ENCODE measurements at places on chromosomes 1 and 21. TPM values are rescaled to one million over a fixed set of nuclear protein-coding genes. Genes with fewer than 3 reads are reported as not detected.

SMPDL3B gene
- total RNA-seq: 31.6 TPM

DNA sequence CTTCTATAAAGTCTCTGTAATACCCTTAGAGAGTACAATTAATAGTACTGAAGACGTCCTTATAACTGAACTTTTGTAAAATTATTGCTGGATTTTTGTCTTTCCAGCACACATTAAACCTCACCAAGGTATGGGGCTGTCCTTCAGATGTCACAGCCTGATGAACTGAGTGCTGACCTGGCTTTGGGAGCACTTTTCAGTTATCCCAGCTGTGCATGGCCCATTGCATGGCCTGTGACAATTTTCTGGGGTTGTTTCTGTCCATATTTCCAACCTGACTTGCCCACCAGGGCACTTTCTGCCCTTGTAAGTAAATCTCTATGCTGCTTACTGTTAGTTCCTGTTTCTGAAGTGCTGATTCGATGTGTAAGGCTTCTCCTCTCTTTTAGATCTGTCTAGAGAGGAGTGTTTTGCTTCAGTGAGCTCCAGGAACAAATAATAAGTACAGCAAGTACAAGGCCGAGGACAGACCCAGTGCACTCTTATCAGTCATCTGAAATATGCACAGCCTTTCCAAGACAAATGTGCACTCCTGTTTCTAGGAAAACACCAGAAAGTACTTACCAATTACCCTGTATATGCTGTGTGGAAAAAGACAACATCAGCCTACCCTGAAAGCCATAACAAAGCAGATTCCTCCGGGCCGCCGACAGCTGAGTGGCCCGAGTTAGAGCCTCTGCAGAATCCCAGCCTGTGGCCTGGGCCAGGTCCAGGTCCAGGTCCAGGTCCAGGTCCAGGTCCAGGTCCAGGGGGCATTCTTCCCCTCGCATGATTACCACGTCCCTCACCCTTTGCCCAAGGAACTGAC, 121.7 kb downstream of the DHRS3 start:
- no peak for DNase-seq

SH2D2A gene
- total RNA-seq: 6.9 TPM

- no peak for DNase-seq
Measured at GRCh38 chr1:59738152-59738551, 76.6 kb upstream of the HOOK1 start.

PER3 gene
- 9.9 TPM for total RNA-seq

C1orf115 gene
- 11.5 TPM for total RNA-seq

DNA sequence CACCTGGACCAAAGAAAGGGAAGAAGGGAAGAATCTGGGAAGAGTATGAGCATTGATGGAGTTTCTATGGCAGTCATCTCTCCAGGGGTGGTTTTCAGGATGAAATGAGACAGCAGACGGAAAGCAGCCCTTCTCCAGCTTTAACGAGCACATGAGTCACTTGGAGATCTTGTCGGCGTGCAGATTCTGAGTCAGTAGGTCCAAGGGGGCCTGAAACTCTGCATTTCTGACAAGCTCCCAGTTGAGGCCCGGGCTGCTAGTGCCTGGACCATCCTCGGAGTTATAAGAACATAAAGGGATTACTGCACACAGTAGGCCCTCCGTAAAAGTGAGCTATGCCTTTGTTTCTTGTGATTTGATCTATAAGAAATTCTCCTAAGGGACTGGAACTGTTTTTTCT, 17.6 kb downstream of the HSPG2 start:
- no peak for DNase-seq

CYP4A11 gene
- 0.53 TPM for total RNA-seq

DNA sequence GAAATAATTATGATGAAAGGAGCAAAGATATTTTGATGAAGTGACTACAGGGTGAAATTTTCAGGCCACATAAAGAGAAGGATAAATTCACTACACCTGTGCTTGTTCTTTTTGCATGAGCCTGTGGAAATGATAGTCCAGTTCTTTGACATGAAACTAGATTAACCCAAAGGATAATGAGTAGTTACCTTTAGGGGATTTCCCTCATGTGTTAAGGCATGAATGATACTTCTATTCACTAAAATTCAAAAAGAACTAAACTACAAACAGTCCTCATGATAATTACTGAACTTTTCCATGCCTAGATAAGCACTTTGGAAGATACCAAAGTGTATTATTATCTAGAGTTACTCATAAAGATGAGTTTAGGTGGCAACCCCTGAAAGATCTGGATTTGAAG, 244.3 kb downstream of the PTPRC start:
- no peak for DNase-seq

GFI1 gene
- 0.35 TPM for total RNA-seq

DNA sequence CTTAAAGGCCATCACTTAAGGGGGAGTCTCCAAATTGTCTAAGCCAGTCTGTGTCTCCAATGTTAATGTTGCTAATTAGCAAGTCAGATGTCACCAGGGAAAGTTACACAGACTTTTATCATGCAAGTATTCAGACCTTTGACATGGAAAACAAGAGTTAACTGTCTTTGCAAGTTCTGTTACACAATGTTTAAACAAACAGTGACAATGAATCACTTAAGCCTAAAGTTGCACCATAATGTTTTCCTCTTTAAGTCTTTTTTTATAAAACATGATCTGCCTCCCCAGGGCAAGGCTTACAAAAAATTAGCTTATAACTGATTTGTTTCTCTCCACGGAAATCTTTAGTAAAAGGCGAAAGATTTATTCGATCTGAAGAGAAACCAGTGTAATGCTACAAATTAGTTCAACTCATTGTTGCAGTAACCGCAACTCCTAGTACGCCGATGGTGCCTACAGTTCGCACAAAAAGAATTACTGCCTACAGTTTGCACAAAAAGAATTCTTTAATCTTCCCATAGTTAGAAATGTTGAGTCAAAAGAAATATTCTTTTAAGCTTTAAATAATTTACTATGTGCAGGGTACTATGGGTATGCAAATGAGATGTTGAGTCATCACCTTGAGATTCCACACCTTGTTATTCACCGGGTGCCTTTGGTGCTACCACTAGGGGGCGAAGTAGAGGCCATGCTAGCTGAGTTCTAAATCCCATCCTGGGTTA, 45.3 kb downstream of the HHAT start:
- DNase-seq: peak; percentile 93

- DNase-seq: no peak
Measured at GRCh38 chr1:97138515-97139032, 417.0 kb downstream of the PTBP2 start.

GRCh38 chr1:91098299-91098906, 76.6 kb upstream of the ZNF644 start:
- DNase-seq: no peak

GRCh38 chr1:14634486-14634885, 36.0 kb downstream of the KAZN start:
- DNase-seq: no peak

GRCh38 chr1:203306089-203306964, 1.0 kb downstream of the BTG2 start:
- DNase-seq: no peak

- DNase-seq: no peak
Measured at GRCh38 chr1:159076438-159077119, at the start of gene AIM2. AIM2 (minus strand) TSS chr1:159076766; CDS start chr1:159073499, 3,267 bp downstream.

GJA9 gene
- total RNA-seq: not detected

- DNase-seq: no peak
Measured at GRCh38 chr21:16310176-16310575, 580.4 kb downstream of the USP25 start.

DNA sequence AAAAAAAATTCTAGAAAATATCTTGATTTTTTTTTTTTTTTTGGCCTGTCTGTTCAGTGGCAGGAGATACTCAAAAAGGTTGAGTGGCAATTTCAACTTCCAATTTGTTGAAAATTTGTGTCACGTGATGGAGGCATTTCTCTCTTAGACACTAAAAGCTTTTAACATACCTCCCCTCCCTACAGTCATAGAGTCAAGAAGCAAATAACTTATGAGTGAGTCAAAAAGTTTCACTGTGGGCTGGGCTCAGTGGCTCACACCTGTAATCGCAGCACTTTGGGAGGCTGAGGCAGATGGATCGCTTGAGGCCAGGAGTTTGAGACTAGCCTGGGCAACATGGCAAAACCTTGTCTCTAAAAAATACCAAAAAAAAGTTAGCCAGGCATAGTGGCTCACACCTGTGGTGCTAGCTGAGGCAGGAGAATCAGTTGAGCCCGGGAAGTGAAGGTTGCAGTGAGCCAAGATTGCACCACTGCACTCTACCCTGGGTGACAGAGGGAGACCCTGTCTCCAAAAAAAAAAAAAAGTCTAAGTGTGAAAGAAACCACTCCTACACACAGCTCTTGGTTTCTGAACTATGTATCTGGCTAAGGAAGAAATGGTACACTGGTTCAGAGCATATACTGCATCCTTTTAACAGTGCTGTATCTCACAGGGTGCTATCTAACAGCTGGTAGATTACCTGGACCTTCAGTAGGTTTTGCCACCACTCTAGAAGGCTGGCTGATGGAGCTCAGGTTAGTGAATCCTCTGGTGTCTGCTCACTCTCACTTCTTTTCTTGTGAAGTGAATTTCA, 11.6 kb upstream of the BSDC1 start:
- DNase-seq: no peak

GRCh38 chr1:2133039-2133878, 61.3 kb downstream of the FAAP20 start:
- peak; percentile 99 for DNase-seq

- no peak for DNase-seq
Measured at GRCh38 chr21:24545807-24546361, 1061.4 kb downstream of the MRPL39 start.

FRRS1 gene
- 6.2 TPM for total RNA-seq

DNA sequence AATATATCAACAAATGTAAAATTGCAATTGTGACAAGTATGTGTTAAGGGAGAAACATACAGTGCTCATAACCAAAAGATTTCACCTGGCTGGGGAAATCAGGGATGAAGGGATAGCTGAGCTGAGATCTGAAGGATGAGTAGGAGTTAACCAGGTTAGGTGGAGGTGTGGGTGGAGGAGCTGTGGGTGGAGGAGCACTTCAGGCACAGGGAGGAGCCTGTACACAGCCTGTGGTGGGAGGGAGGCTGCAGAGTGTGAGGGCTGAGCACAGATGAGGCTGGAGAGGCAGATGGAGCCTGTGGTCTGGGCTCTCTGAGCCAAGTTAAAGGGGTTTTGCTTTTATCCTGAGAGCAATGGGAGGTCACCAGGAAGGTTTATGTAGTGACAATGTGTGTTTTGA, 111.9 kb downstream of the XCL2 start:
- no peak for DNase-seq

DNA sequence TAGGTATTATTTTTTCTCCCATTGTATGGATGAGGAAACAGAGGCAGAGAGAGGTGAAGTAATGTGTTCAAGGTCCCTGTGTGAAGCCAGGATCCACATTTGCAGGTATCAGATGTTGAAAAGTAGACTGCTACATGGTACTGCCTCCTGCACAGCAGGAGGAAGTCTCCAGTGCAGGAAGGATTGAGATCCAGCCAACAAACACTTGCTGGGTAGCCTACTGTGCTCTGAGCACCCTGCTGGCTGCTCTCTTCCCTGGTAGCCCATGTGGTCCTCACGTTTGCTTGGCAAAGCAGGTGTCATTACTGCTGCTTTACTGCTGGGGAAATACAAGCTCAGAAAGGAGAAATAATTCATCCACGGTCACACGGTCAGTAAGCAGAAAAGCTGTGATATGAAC, 21.3 kb upstream of the GRIK3 start:
- no peak for DNase-seq

PTGFR gene
- 0.11 TPM for total RNA-seq

Data from WTC11 (cell line).